Uterus (tissue), 4 donors: ENCODE measurements at places on chromosomes 7 and 10.

GRCh38 chr7:133016604-133017003 is 65.3 kb downstream of the CHCHD3 start:
- DNase-seq, result no peak

DNA sequence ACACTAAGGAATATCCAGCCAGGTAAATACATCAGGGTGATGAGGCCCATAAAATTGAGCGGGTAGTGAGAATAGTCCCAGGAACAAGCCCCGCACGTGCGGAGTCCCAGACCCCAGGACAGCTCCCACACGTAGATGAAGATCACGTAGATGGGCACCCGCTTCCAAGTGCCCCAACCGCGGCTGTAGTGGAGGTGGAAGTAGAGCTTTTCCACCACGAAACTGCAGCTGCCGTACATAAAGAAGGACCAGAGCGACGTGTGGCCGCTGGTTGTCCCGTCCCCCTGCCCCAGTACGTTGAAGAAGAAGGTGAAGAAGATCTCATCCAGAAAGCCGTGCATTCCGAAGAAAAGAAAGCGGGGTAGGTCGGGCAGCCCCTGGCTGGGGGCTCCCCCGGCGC is 948 bp downstream of the TMEM229A start:
- no peak for DNase-seq

- DNase-seq, result peak; percentile 23
Measured at GRCh38 chr7:34747867-34748727, 90.1 kb downstream of the NPSR1 start.

DNA sequence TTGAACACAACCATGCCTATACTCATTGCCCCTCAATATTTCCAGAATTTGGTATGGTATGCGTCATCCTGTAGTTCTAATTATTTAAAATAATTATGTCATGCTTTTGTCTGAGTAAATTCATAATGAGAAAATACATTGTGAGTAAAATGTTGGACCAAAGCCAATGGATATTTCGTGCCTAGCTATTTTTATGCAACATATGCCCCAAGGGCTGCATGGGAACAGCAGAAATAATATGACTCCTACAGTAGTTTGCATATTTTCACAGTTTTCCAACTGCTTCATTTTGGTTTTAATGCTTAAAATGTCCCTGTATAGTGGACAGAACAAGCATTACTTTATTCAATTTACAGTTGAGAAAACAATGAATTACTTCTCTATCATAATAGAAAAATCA is 1115.6 kb upstream of the GHITM start:
- no peak for DNase-seq

DNA sequence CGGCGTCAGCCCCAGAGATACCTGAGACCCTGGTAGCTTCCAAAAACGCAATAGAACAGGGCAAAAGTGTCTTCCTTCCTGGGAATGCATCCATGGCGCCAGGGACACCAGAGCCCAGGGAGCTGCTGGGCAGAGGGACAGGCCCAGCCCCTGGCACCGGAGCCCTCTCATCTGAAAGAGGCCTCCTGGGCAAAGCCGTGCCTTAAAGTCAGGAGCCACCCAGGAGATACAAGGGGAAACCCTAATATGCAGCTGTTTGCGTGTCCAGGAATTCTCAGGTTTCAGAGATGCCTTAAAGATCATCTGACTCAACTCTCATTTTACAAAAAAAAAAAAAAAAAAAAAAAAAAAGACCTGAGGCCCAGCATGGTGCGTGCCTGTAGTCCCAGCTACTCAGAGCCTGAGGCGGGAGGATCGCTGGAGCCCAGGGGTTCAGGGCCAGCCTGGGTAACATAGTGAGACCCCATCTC is 28.0 kb downstream of the NUDT1 start:
- DNase-seq, result no peak

- DNase-seq, result no peak
Measured at GRCh38 chr10:112491144-112491543, 44.1 kb downstream of the VTI1A start.

GRCh38 chr7:151810441-151811232 is 66.3 kb downstream of the PRKAG2 start:
- no peak for DNase-seq

GRCh38 chr7:152910545-152911225 is 151.1 kb downstream of the ACTR3B start:
- DNase-seq, result no peak

- no peak for DNase-seq
Measured at GRCh38 chr10:121615836-121616235, 17.6 kb upstream of the FGFR2 start.

- DNase-seq, result no peak
Measured at GRCh38 chr10:130354976-130355795, 219.0 kb downstream of the GLRX3 start.

GRCh38 chr10:29104661-29105399 is 184.0 kb upstream of the LYZL1 start:
- DNase-seq, result no peak

DNA sequence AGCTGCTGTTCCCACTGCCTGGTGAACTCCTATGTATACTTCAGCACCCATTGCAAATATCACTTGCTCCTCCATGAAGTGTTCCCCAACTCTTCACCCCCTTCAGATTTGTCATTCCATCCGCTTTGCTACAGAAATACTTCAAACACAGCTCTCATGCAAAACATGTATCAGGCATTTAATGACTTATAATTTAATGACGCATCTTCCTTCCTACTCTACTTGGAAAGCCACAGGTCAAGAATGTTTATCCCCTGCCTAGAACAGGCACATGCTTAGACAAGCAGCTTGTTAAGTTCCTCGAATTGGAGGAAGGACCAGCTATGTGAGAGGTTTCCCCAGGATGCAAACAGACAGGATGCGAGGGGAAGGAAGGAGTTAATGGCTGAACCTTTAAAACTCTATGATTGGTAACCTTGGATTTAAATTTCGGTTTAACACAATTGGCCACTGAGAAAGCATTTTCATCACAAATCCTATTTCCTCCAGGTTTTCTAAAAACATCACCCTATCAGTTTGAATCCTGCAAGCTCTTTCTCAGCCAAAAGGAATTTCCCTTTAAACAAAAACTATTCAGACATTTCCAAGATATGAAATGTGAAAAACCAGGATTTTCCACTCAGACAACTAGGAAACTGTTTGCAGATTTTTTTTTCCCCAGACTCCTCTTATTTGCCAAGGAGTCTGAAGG is 11.5 kb downstream of the CREB3L2 start:
- DNase-seq, result no peak

DNA sequence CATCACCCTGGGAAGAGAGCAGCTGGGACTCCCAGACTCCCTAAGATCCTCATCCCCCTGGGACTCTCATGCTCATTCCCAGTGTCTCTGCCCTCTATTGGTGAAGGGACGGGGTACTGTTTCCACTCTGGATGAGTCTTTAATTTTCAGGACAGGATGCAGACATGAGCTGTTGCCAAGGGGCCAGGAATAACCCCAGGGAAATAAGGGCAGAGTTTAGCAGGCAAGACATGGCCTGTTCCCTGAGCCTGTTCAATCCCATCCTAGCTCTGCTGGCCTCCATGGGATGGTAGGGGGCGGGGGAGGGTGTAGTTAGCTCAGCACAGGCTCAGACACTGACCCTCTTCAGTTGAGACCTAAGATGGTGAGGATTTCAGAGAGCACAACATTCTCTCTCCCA is 14.0 kb downstream of the C10orf105 start:
- DNase-seq, result no peak

DNA sequence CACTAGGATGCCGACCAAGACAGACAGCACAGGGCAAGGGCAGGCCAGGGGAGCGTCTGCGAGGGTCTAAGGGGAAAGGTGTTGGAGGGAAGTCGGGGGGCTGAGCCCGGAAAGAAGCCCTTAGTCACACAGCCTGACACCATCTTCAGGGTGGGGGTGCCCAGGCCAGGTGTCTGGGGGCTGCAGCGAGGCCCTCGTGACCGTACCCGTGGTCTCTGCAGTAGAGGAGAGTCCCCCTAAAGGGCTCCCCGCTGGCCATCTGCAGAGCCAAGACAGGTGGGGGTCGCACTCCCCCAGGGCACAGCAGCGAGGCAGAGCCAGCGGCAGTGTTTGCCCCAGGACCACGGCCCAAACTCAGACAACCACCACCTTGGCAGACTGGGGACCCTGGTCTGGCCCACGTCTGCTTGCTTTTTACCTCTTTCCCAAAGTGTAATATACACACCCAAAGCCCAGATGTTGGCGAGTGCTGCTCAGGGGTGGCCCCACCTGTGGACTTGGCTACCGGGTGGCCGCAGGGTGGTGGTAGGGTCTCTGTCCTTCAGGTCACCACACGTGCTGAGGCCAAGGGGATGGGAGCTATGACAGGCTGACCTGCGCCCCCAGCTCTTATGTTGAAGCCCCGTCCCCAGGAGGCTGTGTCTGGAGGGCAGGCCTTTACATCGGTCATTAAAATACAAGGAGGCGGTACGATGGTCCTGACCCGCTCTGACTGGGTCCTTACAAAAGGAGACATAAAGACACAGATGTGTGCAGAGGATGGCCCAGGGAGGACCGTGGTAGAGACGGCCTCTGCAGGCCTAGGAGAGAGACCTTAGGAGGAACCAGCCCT is 107.4 kb downstream of the DNAJB6 start:
- DNase-seq, result no peak

DNA sequence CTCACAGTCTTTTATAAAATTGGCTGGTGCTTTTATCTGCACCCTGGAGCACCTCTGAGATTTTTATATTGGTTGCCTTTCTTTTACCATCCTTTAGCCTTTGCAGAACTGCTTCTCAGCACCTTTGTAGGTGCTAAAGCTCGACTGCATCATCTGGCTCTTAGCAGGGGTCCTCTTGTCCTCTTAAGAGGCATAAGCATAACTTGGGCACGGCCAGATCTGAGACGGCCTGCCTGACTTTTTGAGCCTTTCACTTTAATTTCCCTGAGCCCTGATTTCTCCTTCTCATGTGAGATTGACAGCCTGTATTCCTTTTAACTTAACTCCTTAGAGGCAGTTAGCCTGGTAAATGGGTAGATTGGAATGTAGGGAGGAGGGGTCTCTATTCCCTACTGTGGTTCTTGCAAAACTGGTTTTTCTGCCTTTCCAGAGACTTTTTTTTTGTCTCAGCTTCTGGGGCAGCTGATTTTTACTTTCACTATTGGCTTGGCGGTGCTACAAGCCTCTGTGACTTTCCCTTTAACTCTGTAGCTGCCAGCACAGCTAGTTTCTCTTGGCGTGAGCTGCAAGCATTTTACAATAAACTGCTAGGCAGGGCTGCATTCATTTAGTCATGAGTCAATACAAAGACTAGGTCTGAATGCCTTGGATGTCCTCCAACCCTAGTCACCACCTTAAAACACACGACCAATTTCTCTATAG is 24.0 kb downstream of the ZPBP start:
- no peak for DNase-seq
